ENCODE measurements at places on chromosomes 4 and X.

- no peak for DNase-seq
These were observed 977.8 kb downstream of the FSTL5 start for GRCh38 chr4:161186012-161186411.

DNA sequence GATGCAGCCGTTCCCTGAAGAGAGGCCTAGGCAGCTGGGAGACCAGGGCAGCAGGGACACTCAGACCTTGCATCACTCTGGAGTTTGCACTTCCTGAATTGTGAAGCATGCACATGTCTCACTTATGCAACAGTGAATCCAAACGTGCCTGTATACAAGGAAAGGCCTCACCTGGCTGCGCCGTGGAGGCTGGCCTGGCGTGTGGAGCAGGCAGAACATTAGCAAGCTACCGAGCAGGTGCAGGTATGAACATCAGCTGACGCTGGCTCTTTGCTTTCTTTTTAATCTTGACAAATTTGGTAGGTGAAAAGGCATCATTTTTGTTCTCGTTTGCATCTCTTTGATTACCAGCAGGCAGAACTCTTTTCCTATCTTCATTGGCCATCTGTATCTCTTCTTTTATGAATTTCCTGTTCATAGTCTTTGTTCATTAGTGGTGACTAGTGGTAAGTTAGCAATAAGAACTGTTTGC is 37.1 kb upstream of the IRAK1 start:
- DNase-seq = no peak

DNA sequence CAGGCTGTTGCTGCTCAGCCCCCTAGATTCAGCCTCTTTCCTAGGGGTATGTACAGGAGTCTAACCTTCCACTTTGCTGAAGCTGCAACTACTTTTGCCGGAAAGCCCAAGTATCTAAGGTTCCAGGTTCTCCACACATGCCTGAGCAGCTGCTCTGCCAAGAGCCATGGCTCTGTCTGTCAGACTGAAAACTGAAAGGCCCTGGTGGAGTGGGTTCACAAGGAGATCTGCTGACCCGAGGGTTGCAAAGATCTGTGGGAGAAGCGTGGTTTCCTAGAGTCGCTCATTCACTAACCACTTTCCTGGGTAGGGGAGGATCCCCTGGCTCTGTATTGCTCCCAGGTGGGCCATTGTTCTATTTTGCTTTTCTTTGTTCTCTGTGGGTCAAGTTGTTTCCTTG is 6.0 kb upstream of the PNMA6F start:
- no peak for DNase-seq

GRCh38 chrX:37830371-37830770 is 17.0 kb downstream of the DYNLT3 start:
- no peak for DNase-seq
